Activated CD8-positive, alpha-beta T cell treated with anti-CD3 and anti-CD28 coated beads for 36 hours (primary cell): ENCODE measurements at places on chromosomes 12 and 14. TPM values are rescaled to one million over a fixed set of nuclear protein-coding genes. Genes with fewer than 3 reads are reported as not detected.

The SPX gene
- total RNA-seq = not detected

The NOVA1 gene
- total RNA-seq = not detected

The GZMB gene
- total RNA-seq = 1,779 TPM

The PLEKHG7 gene
- not detected for total RNA-seq

The FERMT2 gene
- total RNA-seq = 0.77 TPM

The ZBTB1 gene
- 67.8 TPM for total RNA-seq

The HOXC12 gene
- total RNA-seq = not detected

The MGAT4C gene
- total RNA-seq = not detected

The OR4E2 gene
- not detected for total RNA-seq

The RNASE2 gene
- total RNA-seq = not detected

DNA sequence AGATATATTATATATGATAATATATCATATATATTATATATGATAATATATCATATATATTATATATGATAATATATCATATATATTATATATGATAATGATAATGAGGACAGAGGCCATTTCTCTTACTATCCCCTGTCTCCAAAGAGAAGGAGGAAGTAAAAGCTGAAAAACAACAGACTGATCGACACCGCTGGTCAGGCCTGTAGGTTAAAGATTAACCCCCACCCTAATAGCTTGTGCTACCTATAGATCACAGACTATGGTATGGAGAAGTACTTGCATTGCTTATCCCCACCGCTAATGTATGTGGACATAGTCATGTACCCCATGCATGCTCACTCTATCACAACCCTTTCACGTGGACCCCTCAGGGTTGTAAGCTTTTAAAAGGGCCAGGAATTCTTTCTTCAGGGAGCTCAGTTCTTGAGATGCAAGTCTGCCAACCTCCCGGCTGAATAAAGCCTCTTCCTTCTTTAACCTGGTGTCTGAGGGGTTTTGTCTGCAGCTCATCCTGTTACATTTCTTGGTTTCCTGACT, 786.1 kb upstream of the TMEM132C start:
- no peaks in the 10 kb centered on the region for H3K36me3 ChIP-seq
- no peaks in the 10 kb centered on the region for H3K27me3 ChIP-seq
- H3K4me3 ChIP-seq = no peak overlapping the region

GRCh38 chr12:108468196-108468968, 46.7 kb upstream of the FICD start:
- peaks cover 21% of the 10 kb centered on the region for H3K27me3 ChIP-seq
- no peak overlapping the region for H3K4me3 ChIP-seq
- no peak overlapping the region for H3K27ac ChIP-seq
- no peaks in the 10 kb centered on the region for H3K4me1 ChIP-seq
- H3K36me3 ChIP-seq = no peaks in the 10 kb centered on the region

- no peak for DNase-seq
- H3K27ac ChIP-seq = no peak overlapping the region
- H3K27me3 ChIP-seq = peaks cover 7% of the 10 kb centered on the region
- H3K36me3 ChIP-seq = no peaks in the 10 kb centered on the region
- H3K4me1 ChIP-seq = no peaks in the 10 kb centered on the region
- H3K4me3 ChIP-seq = no peak overlapping the region
Observed at GRCh38 chr14:55926007-55926406, 192.2 kb upstream of the PELI2 start.

DNA sequence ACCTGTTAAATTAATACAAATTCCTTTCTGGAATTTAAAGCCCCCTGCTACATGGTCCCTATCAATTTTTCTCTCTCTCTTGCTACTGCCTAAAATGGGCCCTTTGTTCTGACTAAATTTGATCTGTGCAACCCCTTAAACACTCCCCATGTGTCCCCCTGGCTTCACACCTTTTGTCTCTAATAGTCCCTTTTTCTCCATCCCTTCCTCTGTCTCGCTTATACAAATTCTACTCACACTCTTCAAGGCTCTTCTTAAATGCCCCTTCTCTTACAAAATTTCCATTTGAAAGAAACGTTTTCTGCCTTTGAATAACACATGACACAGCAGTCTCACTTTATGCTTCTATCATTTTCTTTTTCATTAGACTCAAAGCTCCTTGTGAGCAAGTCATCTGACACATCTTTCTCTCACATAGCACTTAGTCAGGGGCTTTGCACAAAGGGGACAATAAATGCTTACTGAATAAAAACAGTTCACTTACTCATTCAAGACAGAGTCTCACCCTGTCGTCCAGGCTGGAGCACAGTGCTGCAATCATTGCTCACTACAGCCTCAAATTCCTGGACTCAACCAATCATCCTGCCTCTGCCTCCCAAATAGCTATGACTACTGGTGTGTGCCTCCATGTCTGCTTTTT, 41.5 kb upstream of the NR2C1 start:
- no peaks in the 10 kb centered on the region for H3K36me3 ChIP-seq
- H3K27me3 ChIP-seq = no peaks in the 10 kb centered on the region
- no peak overlapping the region for H3K27ac ChIP-seq

- no peak overlapping the region for H3K4me3 ChIP-seq
- no peak overlapping the region for H3K27ac ChIP-seq
- no peaks in the 10 kb centered on the region for H3K36me3 ChIP-seq
Observed at GRCh38 chr12:125145196-125145595, 80.0 kb downstream of the AACS start.

GRCh38 chr14:74038020-74038859, 19.1 kb downstream of the BBOF1 start:
- no peaks in the 10 kb centered on the region for H3K27me3 ChIP-seq
- H3K4me1 ChIP-seq = no peaks in the 10 kb centered on the region
- H3K36me3 ChIP-seq = no peaks in the 10 kb centered on the region
- DNase-seq = no peak

- DNase-seq = peak; percentile 49
- peaks cover 10% of the 10 kb centered on the region for H3K36me3 ChIP-seq
- no peaks in the 10 kb centered on the region for H3K27me3 ChIP-seq
- H3K4me1 ChIP-seq = peaks cover 56% of the 10 kb centered on the region
- H3K27ac ChIP-seq = peak overlapping the region; percentile 95
Observed at GRCh38 chr12:11652351-11653040, 3.0 kb downstream of the ETV6 start.

GRCh38 chr12:116727891-116728290, 10.0 kb downstream of the SPRING1 start:
- H3K4me3 ChIP-seq = no peak overlapping the region
- no peak overlapping the region for H3K27ac ChIP-seq
- H3K36me3 ChIP-seq = peaks cover 6% of the 10 kb centered on the region
- DNase-seq = no peak
- no peaks in the 10 kb centered on the region for H3K27me3 ChIP-seq

- no peaks in the 10 kb centered on the region for H3K36me3 ChIP-seq
- H3K27ac ChIP-seq = no peak overlapping the region
- peaks cover 10% of the 10 kb centered on the region for H3K27me3 ChIP-seq
- H3K4me1 ChIP-seq = no peaks in the 10 kb centered on the region
- H3K4me3 ChIP-seq = no peak overlapping the region
Observed at GRCh38 chr12:113664224-113664681, 192.6 kb upstream of the LHX5 start.

DNA sequence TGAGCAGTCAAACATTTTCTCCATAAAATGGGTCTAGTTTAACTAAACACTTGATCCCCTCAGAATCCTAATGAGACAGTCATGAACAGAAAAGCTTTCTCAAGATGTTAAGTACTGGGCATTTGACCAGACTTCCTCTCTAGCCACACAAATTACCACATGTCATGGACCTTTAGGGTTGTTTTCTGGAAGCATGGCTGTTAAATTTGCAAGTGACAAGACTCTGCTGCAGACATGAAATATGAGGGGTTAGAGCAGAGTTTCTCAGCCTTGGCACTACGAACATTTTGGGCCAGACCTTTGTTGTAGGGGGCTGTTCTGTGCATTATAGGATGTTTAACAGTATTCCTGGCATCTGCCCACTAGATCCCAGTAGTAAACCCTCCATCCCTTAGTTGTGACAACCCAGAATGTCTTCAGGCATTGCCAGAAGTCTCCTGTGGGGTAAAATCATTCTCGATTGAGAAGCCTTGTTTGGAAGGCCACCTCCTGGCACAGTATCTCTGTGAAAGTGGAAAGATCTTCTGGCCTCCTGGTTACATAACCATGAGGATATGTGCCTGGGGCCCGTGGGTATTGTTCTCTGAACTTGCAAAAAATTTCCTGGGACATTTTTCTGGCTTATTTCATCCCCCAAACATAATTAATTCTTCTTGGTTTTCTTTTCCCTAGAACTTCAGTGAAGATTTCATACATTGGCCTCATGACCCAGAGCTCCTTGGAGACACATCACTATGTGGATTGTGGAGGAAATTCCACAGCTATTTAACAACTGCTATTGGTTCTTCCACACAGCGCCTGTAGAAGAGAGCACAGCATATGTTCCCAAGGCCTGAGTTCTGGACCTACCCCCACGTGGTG, 4.3 kb downstream of the TMEM106C start:
- H3K4me1 ChIP-seq = peaks cover 28% of the 10 kb centered on the region
- no peak for DNase-seq
- no peak overlapping the region for H3K4me3 ChIP-seq
- H3K36me3 ChIP-seq = peaks cover 50% of the 10 kb centered on the region

- H3K4me1 ChIP-seq = peaks cover 6% of the 10 kb centered on the region
- H3K27me3 ChIP-seq = peaks cover 4% of the 10 kb centered on the region
- no peak for DNase-seq
- H3K27ac ChIP-seq = no peak overlapping the region
Observed at GRCh38 chr14:103360548-103360947, 24.7 kb upstream of the MARK3 start.

DNA sequence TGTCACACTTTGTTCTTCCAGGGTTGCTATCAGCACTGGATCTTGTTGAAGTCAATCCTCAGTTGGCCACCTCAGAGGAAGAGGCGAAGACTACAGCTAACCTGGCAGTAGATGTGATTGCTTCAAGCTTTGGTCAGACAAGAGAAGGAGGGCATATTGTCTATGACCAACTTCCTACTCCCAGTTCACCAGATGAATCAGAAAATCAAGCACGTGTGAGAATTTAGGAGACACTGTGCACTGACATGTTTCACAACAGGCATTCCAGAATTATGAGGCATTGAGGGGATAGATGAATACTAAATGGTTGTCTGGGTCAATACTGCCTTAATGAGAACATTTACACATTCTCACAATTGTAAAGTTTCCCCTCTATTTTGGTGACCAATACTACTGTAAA, 23.7 kb downstream of the VTI1B start:
- DNase-seq = no peak
- no peak overlapping the region for H3K4me3 ChIP-seq
- H3K27me3 ChIP-seq = no peaks in the 10 kb centered on the region
- peaks cover 16% of the 10 kb centered on the region for H3K36me3 ChIP-seq
- H3K4me1 ChIP-seq = no peaks in the 10 kb centered on the region

GRCh38 chr14:34460295-34460694, 1.7 kb downstream of the SPTSSA start:
- H3K4me3 ChIP-seq = peak overlapping the region; percentile 95
- no peak overlapping the region for H3K27ac ChIP-seq
- H3K4me1 ChIP-seq = peaks cover 14% of the 10 kb centered on the region
- H3K36me3 ChIP-seq = peaks cover 1% of the 10 kb centered on the region
- DNase-seq = no peak

DNA sequence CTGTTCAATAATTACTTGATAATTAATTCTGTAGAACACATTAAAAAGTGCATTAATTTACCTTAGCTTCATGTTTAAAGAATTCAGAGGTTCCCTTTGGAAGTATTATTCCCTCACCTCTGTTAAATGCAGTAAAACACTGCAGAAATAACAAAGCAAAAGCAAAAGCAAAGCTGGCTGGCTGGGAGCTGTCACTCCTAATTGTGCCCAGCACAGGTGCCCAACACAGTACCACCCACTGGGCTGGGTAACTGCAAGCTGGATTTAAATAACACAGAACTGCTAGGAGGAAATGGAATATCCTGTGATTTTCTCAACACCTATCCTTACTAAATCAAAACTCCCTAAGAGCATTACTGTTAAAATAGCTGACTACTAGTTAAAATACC, 72.6 kb downstream of the SLC2A13 start:
- no peak overlapping the region for H3K27ac ChIP-seq
- H3K36me3 ChIP-seq = no peaks in the 10 kb centered on the region
- no peak for DNase-seq

- no peak overlapping the region for H3K4me3 ChIP-seq
- peaks cover 57% of the 10 kb centered on the region for H3K4me1 ChIP-seq
Observed at GRCh38 chr12:68671179-68671578, 15.6 kb upstream of the NUP107 start.

- no peak overlapping the region for H3K4me3 ChIP-seq
- H3K27ac ChIP-seq = no peak overlapping the region
- H3K4me1 ChIP-seq = peaks cover 10% of the 10 kb centered on the region
- no peak for DNase-seq
- no peaks in the 10 kb centered on the region for H3K27me3 ChIP-seq
- peaks cover 44% of the 10 kb centered on the region for H3K36me3 ChIP-seq
Observed at GRCh38 chr14:99427632-99428300, 52.9 kb downstream of the SETD3 start.

DNA sequence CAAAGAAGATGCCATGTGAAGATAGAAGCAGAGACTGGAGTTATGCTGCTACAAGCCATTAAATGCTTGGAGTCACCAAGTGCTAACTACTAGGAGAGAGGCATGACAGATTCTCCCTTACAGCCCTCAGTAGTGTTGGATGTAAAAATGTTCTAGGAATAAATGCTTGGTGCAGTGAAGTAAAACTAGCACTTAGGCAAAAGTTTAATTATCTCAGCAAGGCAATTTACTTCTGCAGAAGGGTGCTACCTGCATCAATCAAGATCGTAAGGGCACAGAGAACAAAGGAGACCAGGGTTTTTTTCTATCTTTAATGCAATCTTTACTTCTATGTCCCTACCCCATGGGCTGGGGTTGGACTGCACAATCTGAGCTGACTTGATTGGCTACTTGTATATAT, 9.5 kb upstream of the DNM1L start:
- peaks cover 3% of the 10 kb centered on the region for H3K27me3 ChIP-seq
- no peaks in the 10 kb centered on the region for H3K36me3 ChIP-seq
- DNase-seq = no peak
- no peak overlapping the region for H3K4me3 ChIP-seq

- DNase-seq = peak; percentile 90
- peaks cover 15% of the 10 kb centered on the region for H3K27me3 ChIP-seq
- H3K27ac ChIP-seq = no peak overlapping the region
- H3K4me1 ChIP-seq = no peaks in the 10 kb centered on the region
Observed at GRCh38 chr12:54207539-54208294, 18.9 kb upstream of the SMUG1 start.

- H3K27ac ChIP-seq = no peak overlapping the region
- no peak overlapping the region for H3K4me3 ChIP-seq
Observed at GRCh38 chr14:83864106-83864505, 1665.8 kb upstream of the FLRT2 start.

- H3K27ac ChIP-seq = no peak overlapping the region
- H3K4me3 ChIP-seq = no peak overlapping the region
- H3K4me1 ChIP-seq = no peaks in the 10 kb centered on the region
- H3K36me3 ChIP-seq = no peaks in the 10 kb centered on the region
- DNase-seq = no peak
- peaks cover 5% of the 10 kb centered on the region for H3K27me3 ChIP-seq
Observed at GRCh38 chr12:2154050-2154449, 101.3 kb downstream of the CACNA1C start.

- DNase-seq = no peak
- H3K4me1 ChIP-seq = peaks cover 2% of the 10 kb centered on the region
- H3K36me3 ChIP-seq = no peaks in the 10 kb centered on the region
- no peaks in the 10 kb centered on the region for H3K27me3 ChIP-seq
- H3K4me3 ChIP-seq = no peak overlapping the region
Observed at GRCh38 chr14:38143170-38143569, 64.5 kb upstream of the SSTR1 start.

GRCh38 chr14:56056031-56056430, 62.2 kb upstream of the PELI2 start:
- H3K36me3 ChIP-seq = no peaks in the 10 kb centered on the region
- DNase-seq = no peak
- H3K27me3 ChIP-seq = peaks cover 10% of the 10 kb centered on the region
- no peaks in the 10 kb centered on the region for H3K4me1 ChIP-seq
- no peak overlapping the region for H3K4me3 ChIP-seq
- H3K27ac ChIP-seq = no peak overlapping the region
